Left lung (tissue), 14 donors: ENCODE measurements at places on chromosomes 2 and 18. TPM values are rescaled to one million over a fixed set of nuclear protein-coding genes. Genes with fewer than 3 reads are reported as not detected.

- no peaks in the 10 kb centered on the region for H3K4me1 ChIP-seq
- DNase-seq, result no peak
- H3K36me3 ChIP-seq, result no peaks in the 10 kb centered on the region
- no peak overlapping the region for H3K4me3 ChIP-seq
- no peaks in the 10 kb centered on the region for H3K27me3 ChIP-seq
- H3K27ac ChIP-seq, result no peak overlapping the region
Measured at GRCh38 chr2:230578106-230578505, 134.5 kb upstream of the CAB39 start.

DNA sequence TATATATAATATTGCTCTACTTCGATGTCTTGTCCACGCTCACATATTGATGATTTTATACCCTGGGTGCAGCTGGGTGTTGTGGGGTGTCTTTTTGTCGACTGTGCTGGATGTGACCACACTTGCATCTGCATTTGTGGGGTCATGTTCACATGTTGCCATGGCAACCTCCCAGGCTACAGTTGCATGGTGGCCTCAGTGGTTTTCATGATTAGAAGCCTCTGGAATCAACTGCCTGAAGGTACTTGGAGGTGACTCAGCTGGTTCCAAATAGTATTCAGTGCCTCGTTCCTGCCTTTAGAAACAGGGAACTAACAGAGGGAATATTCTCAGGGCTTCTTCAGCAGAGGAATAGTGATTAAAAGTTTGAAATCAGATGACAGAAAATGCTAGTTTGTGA lies 166.3 kb upstream of the NYAP2 start:
- no peak for DNase-seq
- H3K4me3 ChIP-seq, result no peak overlapping the region
- H3K27ac ChIP-seq, result no peak overlapping the region
- no peaks in the 10 kb centered on the region for H3K36me3 ChIP-seq

- H3K36me3 ChIP-seq, result no peaks in the 10 kb centered on the region
- no peaks in the 10 kb centered on the region for H3K27me3 ChIP-seq
- no peak for DNase-seq
- no peaks in the 10 kb centered on the region for H3K4me1 ChIP-seq
Measured at GRCh38 chr2:137221797-137222492, 456.6 kb downstream of the THSD7B start.

DNA sequence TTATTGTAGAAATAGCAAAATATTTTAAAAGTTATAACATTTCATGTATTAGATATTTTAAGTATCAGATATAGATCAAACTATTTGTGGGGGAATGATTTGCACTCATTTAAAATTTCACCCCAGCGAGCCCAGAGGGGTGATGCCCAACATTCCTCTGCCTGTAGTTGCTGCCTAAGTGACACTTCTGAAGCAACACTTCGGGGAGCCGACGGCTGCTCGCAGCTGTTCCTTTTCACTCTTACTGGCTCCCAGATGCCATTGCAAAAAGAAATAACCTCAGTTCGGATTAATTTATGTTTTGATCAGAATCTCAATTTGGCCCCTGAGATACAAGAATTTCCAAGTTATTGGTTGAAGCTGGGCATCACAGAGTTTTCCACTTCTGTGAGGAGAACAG lies 603.8 kb downstream of the PLCL1 start:
- no peak overlapping the region for H3K27ac ChIP-seq
- no peaks in the 10 kb centered on the region for H3K4me1 ChIP-seq
- no peak for DNase-seq
- H3K27me3 ChIP-seq, result peaks cover 5% of the 10 kb centered on the region
- H3K36me3 ChIP-seq, result no peaks in the 10 kb centered on the region

GRCh38 chr2:225573603-225574002 lies 174.1 kb downstream of the NYAP2 start:
- H3K27me3 ChIP-seq, result no peaks in the 10 kb centered on the region
- H3K4me1 ChIP-seq, result no peaks in the 10 kb centered on the region
- H3K27ac ChIP-seq, result no peak overlapping the region
- H3K36me3 ChIP-seq, result no peaks in the 10 kb centered on the region

CYP27C1 gene
- 0.10 TPM for total RNA-seq

- H3K4me1 ChIP-seq, result no peaks in the 10 kb centered on the region
- no peak overlapping the region for H3K4me3 ChIP-seq
- no peak overlapping the region for H3K27ac ChIP-seq
- no peaks in the 10 kb centered on the region for H3K36me3 ChIP-seq
Measured at GRCh38 chr18:55095584-55095983, 136.3 kb upstream of the CCDC68 start.

- no peak for DNase-seq
- no peak overlapping the region for H3K4me3 ChIP-seq
- H3K27ac ChIP-seq, result no peak overlapping the region
- H3K36me3 ChIP-seq, result no peaks in the 10 kb centered on the region
- H3K4me1 ChIP-seq, result peaks cover 4% of the 10 kb centered on the region
- no peaks in the 10 kb centered on the region for H3K27me3 ChIP-seq
Measured at GRCh38 chr2:48330430-48330829, 199.5 kb upstream of the STON1 start.

DNA sequence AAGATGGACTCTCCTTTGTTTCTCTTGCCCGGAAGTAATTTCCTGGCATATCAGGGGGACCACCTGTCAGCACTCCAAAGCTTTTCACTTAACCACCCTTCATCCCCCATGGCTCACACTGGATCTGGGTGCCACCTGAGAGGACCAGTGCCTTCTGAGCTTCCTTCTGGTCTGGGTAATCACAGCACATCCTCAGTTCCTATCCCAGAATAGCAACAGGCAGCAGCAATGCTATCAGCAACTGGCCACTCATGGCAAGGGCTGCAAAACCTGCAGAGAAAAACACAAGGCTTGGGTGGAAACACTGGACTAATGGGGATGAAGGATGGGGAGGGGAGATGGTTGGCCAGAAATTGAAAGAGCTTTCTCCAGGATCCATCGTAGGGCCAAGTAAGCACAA lies 59.9 kb upstream of the STPG4 start:
- no peaks in the 10 kb centered on the region for H3K4me1 ChIP-seq
- no peak for DNase-seq
- no peaks in the 10 kb centered on the region for H3K36me3 ChIP-seq
- no peak overlapping the region for H3K4me3 ChIP-seq

DNA sequence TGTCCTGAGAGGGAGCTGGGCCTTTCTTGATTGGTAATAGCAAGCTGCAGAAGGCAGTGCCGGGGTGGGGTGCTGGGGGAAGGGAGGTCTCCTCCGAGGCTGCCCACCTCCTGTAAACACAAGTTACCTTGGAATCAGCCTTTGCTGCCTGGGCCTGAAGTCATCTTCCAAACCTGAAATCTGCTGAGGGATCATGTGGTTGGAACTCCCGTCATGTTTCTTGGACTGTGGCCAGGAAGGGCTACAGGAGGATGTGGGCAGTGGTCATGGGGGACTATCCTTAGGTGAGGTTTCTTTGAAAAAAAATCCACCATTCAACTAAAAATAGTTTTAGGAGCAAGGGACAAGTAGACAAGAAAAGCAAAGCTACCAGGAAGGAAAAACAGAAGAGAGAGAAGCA lies 74.2 kb downstream of the CDK15 start:
- no peak for DNase-seq
- no peak overlapping the region for H3K4me3 ChIP-seq
- no peak overlapping the region for H3K27ac ChIP-seq
- no peaks in the 10 kb centered on the region for H3K4me1 ChIP-seq
- no peaks in the 10 kb centered on the region for H3K36me3 ChIP-seq
- no peaks in the 10 kb centered on the region for H3K27me3 ChIP-seq

RAB6C gene
- not detected for total RNA-seq

NPPC gene
- not detected for total RNA-seq

DNA sequence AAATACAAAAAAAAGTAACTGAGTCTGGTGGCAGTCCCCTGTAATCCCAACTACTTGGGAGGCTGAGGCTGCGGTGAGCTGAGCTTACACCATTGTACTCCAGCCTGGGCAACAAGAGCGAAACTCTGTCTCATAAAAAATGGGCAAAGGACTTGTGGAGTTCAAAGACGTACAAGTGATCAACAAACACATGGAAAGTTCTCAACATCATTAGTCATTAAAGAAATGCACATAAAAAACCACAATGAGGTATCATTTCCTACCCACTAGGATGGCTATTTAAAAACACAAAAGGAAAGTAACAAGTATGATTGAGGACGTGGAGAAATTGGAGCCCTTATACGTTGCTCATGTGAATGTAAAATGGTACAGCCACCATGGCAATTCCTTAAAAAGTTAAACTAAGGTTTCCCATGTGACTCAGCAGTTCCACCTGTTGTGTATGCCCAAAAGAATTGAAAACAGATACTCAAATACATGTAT lies 52.3 kb downstream of the RAB10 start:
- H3K27me3 ChIP-seq, result no peaks in the 10 kb centered on the region
- no peak for DNase-seq

DNA sequence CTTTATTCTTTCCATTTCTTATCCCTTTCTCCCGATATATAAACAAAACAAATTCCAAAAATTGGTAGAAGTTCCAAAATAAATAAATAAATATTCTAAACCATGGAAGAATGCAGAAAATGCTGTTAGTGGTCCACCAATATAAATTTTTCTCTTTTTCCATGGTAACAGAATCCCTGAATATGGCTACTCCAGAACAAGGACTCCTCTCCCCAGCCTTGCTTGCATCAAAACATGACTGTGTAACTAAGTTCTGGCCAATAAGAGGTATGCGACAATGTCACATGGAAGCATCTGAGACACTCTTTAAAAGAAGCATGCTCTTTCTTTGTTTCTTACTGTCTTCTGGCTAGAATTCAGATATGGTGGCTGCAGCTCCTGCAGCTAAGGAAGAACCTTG lies 325.1 kb upstream of the TANK start:
- no peak overlapping the region for H3K27ac ChIP-seq
- H3K27me3 ChIP-seq, result no peaks in the 10 kb centered on the region
- no peaks in the 10 kb centered on the region for H3K36me3 ChIP-seq
- DNase-seq, result no peak
- H3K4me1 ChIP-seq, result no peaks in the 10 kb centered on the region
- H3K4me3 ChIP-seq, result no peak overlapping the region

- H3K36me3 ChIP-seq, result no peaks in the 10 kb centered on the region
- no peaks in the 10 kb centered on the region for H3K27me3 ChIP-seq
- DNase-seq, result no peak
- no peak overlapping the region for H3K27ac ChIP-seq
Measured at GRCh38 chr2:25431604-25432003, 89.9 kb upstream of the DNMT3A start.

GRCh38 chr2:31580321-31581117 lies at the start of gene SRD5A2:
Gene SRD5A2 (minus strand): TSS chr2:31580938. CDS start chr2:31580900, 38 bp downstream.
- H3K36me3 ChIP-seq, result no peaks in the 10 kb centered on the region
- DNase-seq, result no peak
- peaks cover 25% of the 10 kb centered on the region for H3K27me3 ChIP-seq
- no peaks in the 10 kb centered on the region for H3K4me1 ChIP-seq
- H3K27ac ChIP-seq, result no peak within 1 kb of the TSS
- no peak within 1 kb of the TSS for H3K4me3 ChIP-seq

DNA sequence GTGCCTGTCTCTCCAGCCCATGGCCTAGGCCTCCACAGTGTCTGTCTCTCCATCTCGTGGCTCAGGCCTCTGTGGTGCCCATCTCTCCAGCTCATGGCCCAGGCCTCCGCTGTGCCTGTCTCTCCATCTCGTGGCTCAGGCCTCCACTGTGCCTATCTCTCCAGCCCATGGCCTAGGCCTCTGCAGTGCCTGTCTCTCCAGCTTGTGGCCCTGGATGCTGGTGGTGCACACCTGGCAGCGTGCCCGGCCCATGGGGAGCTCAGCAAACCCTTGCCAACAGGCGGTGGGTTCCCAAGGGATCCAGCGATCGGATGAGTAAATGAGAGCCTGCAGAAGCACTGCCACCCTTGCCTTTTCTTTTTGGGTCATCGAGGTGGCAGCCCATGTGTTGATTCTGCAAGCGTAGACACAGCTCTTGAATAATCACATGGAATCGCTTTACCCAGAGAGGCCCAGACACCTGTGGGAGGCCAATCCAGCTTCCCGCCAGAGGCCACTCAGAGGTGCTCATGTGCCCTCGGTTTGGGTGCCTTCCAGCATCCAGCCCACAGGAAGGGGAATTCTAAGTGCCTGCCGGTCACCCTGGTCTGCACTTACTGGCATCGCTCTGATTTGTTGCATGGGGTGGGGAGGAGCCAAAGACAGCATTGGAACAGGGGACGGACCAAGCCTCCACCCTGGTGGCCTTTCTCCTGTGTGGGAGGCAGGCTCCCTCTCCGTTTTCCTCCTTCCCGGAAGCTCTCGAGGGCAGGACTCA lies 101.8 kb upstream of the HDAC4 start:
- H3K4me3 ChIP-seq, result no peak overlapping the region
- H3K36me3 ChIP-seq, result no peaks in the 10 kb centered on the region
- H3K4me1 ChIP-seq, result no peaks in the 10 kb centered on the region
- no peaks in the 10 kb centered on the region for H3K27me3 ChIP-seq
- peak; percentile 74 for DNase-seq

C1QL2 gene
- not detected for total RNA-seq

TLX2 gene
- total RNA-seq, result not detected

GRCh38 chr2:99688699-99689098 lies 198.9 kb upstream of the REV1 start:
- H3K27me3 ChIP-seq, result no peaks in the 10 kb centered on the region
- no peak for DNase-seq
- H3K4me1 ChIP-seq, result no peaks in the 10 kb centered on the region
- H3K36me3 ChIP-seq, result no peaks in the 10 kb centered on the region
- no peak overlapping the region for H3K4me3 ChIP-seq

DNA sequence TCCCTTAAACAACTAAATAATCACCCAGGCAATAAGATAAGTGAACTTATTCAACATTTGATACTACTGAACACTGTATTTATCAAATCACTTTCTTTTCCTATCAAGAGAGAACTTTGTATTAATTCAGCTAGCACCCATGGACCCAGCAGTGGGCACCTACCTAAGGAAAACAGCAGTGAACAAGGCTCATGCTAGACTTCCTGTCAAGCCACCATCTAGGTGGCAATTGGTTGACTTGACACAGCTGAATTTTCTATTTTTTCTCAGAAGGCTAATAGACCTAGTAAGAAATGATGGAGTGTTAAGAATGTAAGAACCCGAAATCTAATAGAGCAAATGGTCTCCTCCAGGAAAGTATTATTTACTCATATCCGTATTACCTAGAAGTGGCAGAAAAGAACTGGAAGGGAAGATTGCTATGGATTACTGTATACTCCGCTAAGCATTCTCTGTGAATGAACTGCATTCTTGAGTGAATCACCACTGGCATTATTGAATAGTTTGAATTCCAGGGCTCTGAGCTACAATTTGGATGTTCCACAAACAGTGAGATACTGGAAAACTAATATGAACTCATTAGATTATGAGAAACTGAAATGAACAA lies 988.2 kb upstream of the CDH2 start:
- no peaks in the 10 kb centered on the region for H3K4me1 ChIP-seq
- no peak overlapping the region for H3K27ac ChIP-seq
- DNase-seq, result no peak
- no peaks in the 10 kb centered on the region for H3K36me3 ChIP-seq
- H3K27me3 ChIP-seq, result no peaks in the 10 kb centered on the region

- H3K27ac ChIP-seq, result no peak overlapping the region
- no peaks in the 10 kb centered on the region for H3K36me3 ChIP-seq
- DNase-seq, result no peak
Measured at GRCh38 chr2:148674063-148675020, 29.8 kb downstream of the EPC2 start.

GRCh38 chr2:103529798-103530502 lies 768.1 kb downstream of the TMEM182 start:
- no peaks in the 10 kb centered on the region for H3K36me3 ChIP-seq
- no peaks in the 10 kb centered on the region for H3K27me3 ChIP-seq
- DNase-seq, result no peak
- H3K27ac ChIP-seq, result no peak overlapping the region

RNF152 gene
- 11.0 TPM for total RNA-seq

- H3K4me3 ChIP-seq, result no peak overlapping the region
- H3K27ac ChIP-seq, result no peak overlapping the region
- H3K36me3 ChIP-seq, result no peaks in the 10 kb centered on the region
- no peak for DNase-seq
Measured at GRCh38 chr2:190765386-190766173, 115.0 kb upstream of the GLS start.
